AG09319 (cell line): ENCODE measurements at places on chromosomes 1 and 21.

DNA sequence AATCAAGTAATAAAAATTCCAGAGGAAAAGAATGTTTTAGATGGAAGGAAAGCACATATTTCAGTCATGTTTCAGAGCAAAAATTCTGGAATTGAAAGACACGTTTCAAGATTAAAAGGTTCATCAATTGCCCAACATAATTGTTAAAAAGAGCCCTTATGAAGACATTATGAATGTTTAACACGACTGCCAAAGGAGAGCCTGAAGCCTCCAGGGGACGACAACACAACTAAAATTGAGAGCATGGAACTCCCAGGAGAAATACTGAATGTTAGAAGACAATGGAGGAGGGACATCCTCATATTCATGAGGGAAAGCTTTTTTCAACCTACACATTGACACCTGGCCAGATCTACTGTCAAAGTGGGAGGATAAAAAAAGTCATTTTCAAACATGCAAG, 16.0 kb downstream of the OR2T11 start:
- DNase-seq, result peak; percentile 2

GRCh38 chr1:8238141-8239038, 79.5 kb upstream of the SLC45A1 start:
- DNase-seq, result no peak

GRCh38 chr1:213724640-213725536, 262.9 kb upstream of the PROX1 start:
- DNase-seq, result no peak

GRCh38 chr1:11280719-11281376, 7.8 kb downstream of the UBIAD1 start:
- DNase-seq, result no peak

- no peak for DNase-seq
Observed at GRCh38 chr1:152871731-152872126, 6.4 kb upstream of the SMCP start.

- DNase-seq, result no peak
Observed at GRCh38 chr1:190373705-190374336, 103.8 kb downstream of the BRINP3 start.

GRCh38 chr1:96992871-96993270, 271.3 kb downstream of the PTBP2 start:
- DNase-seq, result no peak

DNA sequence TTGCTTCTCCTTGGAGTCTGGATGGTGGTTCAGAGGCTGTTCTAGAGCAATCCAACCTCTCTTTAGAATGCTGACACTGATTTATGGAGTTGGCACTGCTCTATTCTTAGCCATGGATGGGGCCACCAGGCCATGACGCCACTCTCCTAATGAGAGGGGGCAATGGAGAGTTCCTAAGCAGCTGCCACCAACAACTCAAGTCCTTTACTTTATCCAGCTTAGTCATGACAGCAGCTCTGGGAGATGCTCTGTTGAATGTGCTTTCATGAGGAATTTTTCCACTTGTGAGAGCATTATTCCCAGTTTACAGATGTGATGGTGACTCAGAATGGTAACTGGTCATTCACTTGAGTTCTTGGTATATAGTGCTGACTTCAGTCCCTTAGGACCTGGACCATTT, 366.3 kb downstream of the HHAT start:
- no peak for DNase-seq

- no peak for DNase-seq
Observed at GRCh38 chr1:228036701-228037231, 30.0 kb downstream of the WNT3A start.

- no peak for DNase-seq
Observed at GRCh38 chr21:36169470-36170128, 13.0 kb downstream of the DOP1B start.

- DNase-seq, result no peak
Observed at GRCh38 chr1:82265436-82265835, 464.7 kb downstream of the ADGRL2 start.

DNA sequence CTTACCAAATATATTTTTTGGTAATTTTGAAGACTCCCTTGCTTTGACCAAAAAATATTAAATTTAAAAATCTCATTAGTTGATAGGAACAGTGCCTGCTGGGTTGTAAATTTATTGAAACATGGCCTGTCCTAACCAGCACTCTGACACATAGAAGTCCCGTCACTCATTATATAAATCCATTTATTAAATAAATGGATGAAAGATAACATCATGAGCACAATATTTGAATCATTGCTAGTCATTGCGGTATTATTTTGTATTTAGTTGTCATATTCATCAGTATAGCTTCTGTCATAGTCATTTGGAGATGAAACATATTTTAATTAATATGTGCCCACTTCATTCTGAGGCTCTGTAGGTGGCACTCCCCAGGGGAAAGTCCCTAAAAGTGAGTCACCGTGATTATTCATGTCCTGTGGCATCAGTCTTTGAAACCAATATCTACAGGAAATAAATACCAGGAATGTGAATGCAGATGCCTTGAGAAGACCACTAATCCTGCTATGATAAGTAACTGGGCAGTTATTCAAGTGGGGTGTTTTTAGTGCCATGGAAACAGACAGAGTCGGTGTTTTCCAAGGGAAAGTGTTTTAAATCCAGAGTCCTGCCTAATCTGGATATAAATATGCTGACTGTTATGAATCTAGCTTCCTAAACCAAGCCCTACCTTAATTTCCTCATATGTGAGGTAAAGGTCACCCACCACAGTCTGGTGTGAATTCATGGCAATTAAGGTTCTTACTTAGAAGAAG, 302.0 kb downstream of the DUSP10 start:
- peak; percentile 80 for DNase-seq

DNA sequence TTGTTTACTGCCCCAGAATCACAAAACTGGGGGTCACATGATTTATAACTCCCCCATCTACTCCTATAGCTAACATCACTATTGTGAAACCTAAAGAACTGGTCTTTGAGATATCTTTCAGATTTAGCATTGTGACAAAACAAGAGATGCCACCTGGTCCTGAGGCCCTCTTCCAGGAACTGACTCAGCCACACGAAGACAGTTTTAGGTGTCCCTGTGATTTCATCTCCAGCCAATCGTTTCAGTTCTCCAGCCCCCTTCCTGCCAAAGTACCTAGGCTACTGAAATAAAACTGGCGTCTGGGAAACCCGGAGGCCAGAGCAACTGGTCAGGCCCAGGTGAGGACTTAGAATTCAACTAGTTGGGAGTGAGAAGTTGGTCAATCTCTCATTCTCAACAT, 36.6 kb downstream of the TBX19 start:
- no peak for DNase-seq
